ENCODE measurements at places on chromosomes 3 and 15. TPM values are rescaled to one million over a fixed set of nuclear protein-coding genes. Genes with fewer than 3 reads are reported as not detected.

DNA sequence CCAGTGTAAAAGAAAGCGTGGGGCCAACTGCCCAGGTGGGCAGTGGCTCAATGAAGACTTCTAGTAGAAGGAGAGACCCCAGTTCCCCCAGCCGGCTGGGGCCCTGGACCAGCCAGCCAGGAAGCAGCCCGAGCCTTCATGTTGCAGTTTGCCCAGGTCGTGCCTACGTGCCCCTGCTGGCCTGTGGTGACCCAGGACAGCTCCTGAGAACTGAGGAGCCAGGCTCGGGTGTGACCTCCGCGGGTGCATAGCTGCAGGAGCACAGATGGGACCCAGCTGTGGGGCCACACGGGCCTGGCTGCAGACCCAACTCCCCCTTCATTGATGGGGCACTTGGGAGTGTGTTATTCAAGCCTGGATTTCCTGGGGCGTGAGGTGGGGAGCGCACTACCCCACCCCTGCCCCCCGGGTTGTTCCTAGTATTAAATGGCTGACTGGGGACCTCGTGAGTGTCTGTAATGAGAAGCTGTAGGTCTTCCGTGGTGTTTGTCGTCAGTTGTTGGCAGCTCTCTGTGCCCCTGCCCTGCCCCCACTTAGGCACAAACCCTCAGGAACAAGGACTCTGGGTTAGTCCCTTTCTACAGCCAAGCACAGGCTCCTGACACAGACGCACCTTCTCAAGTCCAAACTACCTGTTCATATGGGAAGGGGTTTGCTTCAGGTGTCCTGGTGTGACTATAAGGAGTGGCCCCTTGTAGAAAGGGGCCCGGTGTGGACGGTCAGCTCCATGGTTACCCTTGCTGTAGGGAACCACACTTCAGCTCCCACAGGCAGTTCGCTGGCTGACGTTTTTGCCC, 39.1 kb downstream of the IDH2 start:
- no peaks in the 10 kb centered on the region for H3K27me3 ChIP-seq
- H3K36me3 ChIP-seq = peaks cover 7% of the 10 kb centered on the region
- no peaks in the 10 kb centered on the region for H3K4me1 ChIP-seq
- H3K27ac ChIP-seq = peak overlapping the region; percentile 83
- H3K4me3 ChIP-seq = no peak overlapping the region
- DNase-seq = no peak

GRCh38 chr15:25759421-25759820, 103.7 kb downstream of the ATP10A start:
- no peak overlapping the region for H3K27ac ChIP-seq
- no peak for DNase-seq
- no peaks in the 10 kb centered on the region for H3K36me3 ChIP-seq
- no peak overlapping the region for H3K4me3 ChIP-seq
- H3K4me1 ChIP-seq = no peaks in the 10 kb centered on the region

The TMEM266 gene
- not detected for polyA plus RNA-seq

- no peak for DNase-seq
- H3K27me3 ChIP-seq = no peaks in the 10 kb centered on the region
- no peaks in the 10 kb centered on the region for H3K36me3 ChIP-seq
These were observed at the start of gene UCN2 for GRCh38 chr3:48563382-48563918. UCN2 (minus strand) TSS chr3:48563781; CDS start chr3:48563124, 657 bp downstream.

DNA sequence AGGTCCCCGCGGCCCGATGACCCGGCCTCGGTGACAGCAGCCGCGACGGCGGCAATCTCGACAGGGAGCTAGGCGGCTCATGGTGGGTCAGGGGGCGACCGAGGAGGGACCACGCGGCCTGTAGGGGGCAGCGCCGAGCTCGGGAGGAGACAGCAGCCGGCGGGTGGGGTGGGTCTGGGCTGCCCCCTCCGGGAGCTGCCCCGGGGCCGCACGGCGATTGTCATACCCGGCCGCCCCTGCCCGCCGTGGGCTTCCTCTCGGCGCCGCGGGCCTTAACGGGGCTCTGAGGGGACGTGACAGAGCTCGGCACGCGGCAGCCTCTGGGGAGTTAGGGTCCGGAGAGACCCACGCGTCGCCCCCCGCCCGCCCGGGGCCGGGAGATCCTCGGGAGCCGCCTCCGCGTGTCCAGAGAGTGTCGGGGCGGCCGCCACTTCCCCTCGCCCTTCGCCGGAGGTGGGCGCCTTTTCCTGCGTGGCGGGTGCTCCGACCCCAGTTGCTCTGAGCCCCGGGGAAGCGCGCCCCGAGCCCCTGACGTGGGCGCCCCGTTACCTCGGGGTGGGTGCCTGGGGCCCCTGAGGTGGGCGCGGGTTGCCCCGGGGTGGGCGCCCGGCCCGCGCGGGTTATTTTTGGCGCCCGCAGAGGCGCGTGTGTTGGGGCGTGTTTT, 539 bp upstream of the PLCL2 start:
- peak; percentile 77 for DNase-seq
- no peaks in the 10 kb centered on the region for H3K27me3 ChIP-seq
- H3K4me3 ChIP-seq = peak overlapping the region; percentile 79
- H3K36me3 ChIP-seq = no peaks in the 10 kb centered on the region
- no peaks in the 10 kb centered on the region for H3K4me1 ChIP-seq

The IL17RE gene
- polyA plus RNA-seq = 12.7 TPM

The ABHD17C gene
- 174 TPM for polyA plus RNA-seq

GRCh38 chr3:169769287-169770181, at the start of gene ACTRT3:
ACTRT3 (minus strand) TSS chr3:169769561; CDS start chr3:169769520, 41 bp downstream.
- H3K36me3 ChIP-seq = peaks cover under 1% of the 10 kb centered on the region
- no peaks in the 10 kb centered on the region for H3K27me3 ChIP-seq
- H3K4me3 ChIP-seq = peak within 1 kb of the TSS; percentile 79
- peak; percentile 79 for DNase-seq
- peak within 1 kb of the TSS; percentile 81 for H3K27ac ChIP-seq

GRCh38 chr3:39644176-39644575, 165.2 kb upstream of the MYRIP start:
- H3K27me3 ChIP-seq = no peaks in the 10 kb centered on the region
- DNase-seq = no peak
- no peaks in the 10 kb centered on the region for H3K36me3 ChIP-seq
- H3K27ac ChIP-seq = no peak overlapping the region
- H3K4me1 ChIP-seq = no peaks in the 10 kb centered on the region

- no peaks in the 10 kb centered on the region for H3K4me1 ChIP-seq
- no peak overlapping the region for H3K27ac ChIP-seq
- no peak for DNase-seq
- no peaks in the 10 kb centered on the region for H3K27me3 ChIP-seq
- H3K36me3 ChIP-seq = peaks cover 9% of the 10 kb centered on the region
These were observed 108.3 kb upstream of the CTDSPL start for GRCh38 chr3:37753428-37753827.

DNA sequence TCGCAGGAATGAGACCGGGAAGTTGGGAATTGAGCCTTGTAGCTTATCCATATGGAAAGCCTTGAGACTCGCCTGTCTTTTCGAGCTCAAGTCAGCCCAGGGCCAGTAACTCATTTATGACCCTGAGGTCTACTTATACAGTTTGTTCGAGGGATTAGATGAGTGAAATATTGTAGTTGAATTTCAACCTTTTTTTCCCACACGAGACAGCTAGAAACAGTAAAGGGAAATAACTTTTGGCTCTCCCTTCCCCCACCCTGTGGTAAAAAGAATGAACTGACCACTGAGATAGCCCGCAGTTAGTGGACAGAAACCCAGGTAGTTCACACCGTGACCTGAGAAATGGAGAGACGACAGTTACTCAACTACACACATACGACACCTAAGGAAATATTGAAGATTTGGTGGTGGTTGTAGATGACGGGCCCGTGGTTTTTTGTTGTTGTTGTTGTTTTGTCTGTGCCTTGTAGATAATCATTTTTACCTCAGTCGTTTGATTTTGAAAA, 841 bp downstream of the EIF3J start:
- H3K27ac ChIP-seq = peak overlapping the region; percentile 98
- DNase-seq = no peak
- no peaks in the 10 kb centered on the region for H3K36me3 ChIP-seq
- H3K27me3 ChIP-seq = no peaks in the 10 kb centered on the region
- peaks cover 54% of the 10 kb centered on the region for H3K4me1 ChIP-seq

GRCh38 chr3:19446687-19447086, 298.4 kb downstream of the KCNH8 start:
- no peaks in the 10 kb centered on the region for H3K27me3 ChIP-seq
- no peaks in the 10 kb centered on the region for H3K36me3 ChIP-seq
- H3K27ac ChIP-seq = no peak overlapping the region

DNA sequence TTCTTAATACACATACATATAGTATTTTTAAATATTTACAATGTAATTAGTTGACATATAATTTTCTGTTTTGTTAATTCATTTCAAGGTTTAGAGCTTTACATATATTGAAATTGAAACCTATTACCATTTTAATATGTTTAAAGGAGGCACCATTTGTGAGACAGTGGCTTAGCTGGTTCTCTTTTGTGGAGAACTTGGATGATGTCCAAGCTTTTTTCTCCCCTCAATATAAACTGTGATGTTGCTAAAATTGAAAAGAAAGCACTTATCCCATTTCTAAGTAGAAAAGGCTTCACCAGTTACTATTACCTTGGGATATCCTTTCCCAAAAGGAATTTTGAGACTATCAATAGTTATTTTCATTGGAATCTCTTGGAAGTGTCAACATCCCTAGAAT, 707.2 kb downstream of the NTRK3 start:
- DNase-seq = no peak
- H3K27ac ChIP-seq = no peak overlapping the region
- H3K4me1 ChIP-seq = no peaks in the 10 kb centered on the region

DNA sequence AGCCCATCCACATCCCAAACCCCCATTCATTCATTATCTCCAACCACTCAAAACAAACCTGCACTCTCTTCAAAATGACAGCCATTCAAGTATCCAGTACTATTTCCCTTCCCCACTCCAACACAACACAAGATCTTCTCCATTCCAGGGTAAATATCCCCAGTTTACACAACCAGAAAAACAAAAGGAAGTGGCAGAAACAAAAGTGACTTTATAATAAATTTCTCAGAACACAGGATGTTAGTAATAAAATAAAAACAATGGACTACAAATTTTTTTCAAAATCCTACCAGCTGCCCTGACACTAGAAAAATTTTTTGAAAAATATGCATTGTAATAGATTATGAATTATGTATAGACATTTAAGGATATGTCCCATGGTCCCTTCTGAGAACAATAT, 14.2 kb downstream of the CPA3 start:
- no peak overlapping the region for H3K27ac ChIP-seq
- DNase-seq = no peak
- no peaks in the 10 kb centered on the region for H3K27me3 ChIP-seq

DNA sequence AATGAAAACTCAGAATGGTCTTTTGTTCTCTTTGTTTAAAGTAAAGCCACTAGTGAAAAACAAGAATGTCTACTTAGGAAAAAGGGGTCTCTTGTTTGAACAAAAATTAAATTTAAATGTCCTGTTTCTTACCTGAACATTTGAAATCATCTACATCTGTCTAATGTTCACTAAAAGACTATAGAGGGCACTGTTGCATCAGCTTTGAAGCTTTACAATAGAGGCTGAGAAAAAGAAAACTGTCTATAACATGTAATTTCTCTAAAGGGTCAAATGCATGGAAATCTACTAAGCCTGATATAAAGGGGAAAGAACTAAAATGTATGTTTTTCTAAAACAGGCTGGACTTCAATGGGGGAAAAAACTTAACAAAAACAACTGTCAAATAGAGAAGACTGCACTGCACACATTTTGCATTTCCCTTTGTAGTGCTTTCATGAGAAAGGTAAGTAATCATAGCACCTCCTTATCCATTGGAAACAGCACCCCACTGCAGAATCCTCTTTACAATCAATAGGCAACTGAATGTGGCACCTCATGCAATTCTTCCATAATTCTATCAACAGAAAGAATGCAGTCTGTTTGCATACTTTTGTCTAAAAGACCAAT, 26.3 kb downstream of the DPH6 start:
- H3K36me3 ChIP-seq = no peaks in the 10 kb centered on the region
- H3K27ac ChIP-seq = no peak overlapping the region
- H3K4me3 ChIP-seq = no peak overlapping the region
- H3K4me1 ChIP-seq = no peaks in the 10 kb centered on the region
- no peak for DNase-seq

- H3K36me3 ChIP-seq = no peaks in the 10 kb centered on the region
- no peak overlapping the region for H3K4me3 ChIP-seq
- H3K27ac ChIP-seq = no peak overlapping the region
- no peaks in the 10 kb centered on the region for H3K27me3 ChIP-seq
These were observed 16.5 kb upstream of the CLDN1 start for GRCh38 chr3:190338717-190339116.

DNA sequence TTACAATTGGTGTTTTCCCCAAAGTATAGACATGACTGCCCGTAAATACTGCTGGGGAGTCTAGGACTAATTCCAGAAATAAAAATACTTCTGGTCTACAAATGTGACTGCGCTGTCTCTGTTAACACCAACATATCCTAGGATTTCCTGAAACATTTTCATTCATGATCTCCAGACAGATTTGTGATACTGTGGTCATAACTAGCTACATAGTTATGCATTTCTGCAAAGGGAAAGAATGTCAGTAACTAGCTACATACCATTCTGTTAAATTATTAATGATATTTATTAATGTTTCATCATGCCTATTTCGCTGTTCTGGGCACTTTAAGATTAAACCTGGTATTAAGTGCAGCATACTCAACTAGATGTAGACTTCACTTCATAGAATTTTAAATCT, 33.3 kb downstream of the SETD5 start:
- H3K27me3 ChIP-seq = no peaks in the 10 kb centered on the region
- no peaks in the 10 kb centered on the region for H3K4me1 ChIP-seq
- no peak overlapping the region for H3K27ac ChIP-seq
- no peak overlapping the region for H3K4me3 ChIP-seq
- peaks cover 56% of the 10 kb centered on the region for H3K36me3 ChIP-seq

DNA sequence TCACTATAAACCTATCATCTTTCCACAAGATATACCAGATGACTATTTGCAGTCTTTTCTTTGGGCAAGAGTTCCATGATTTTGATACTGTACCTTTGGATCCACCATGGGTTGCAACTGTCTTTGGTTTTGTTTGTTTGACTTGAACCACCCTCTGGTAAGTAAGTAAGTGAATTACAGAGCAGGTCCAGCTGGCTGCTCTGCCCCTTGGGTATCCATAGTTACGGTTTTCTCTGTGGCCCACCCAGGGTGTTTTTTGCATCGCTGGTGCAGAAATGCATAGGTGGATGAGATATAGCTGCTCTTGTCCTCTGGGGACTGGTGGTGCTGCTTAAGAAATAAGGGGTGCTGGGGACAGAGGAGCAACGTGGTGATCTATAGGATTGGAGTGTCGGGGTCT, 33.8 kb downstream of the CHDH start:
- H3K27ac ChIP-seq = no peak overlapping the region
- H3K4me3 ChIP-seq = no peak overlapping the region
- DNase-seq = peak; percentile 25
- no peaks in the 10 kb centered on the region for H3K27me3 ChIP-seq

GRCh38 chr15:98801234-98801561, 152.9 kb downstream of the IGF1R start:
- peak overlapping the region; percentile 77 for H3K27ac ChIP-seq
- H3K4me3 ChIP-seq = no peak overlapping the region
- no peaks in the 10 kb centered on the region for H3K27me3 ChIP-seq
- DNase-seq = no peak
- H3K36me3 ChIP-seq = no peaks in the 10 kb centered on the region
- no peaks in the 10 kb centered on the region for H3K4me1 ChIP-seq

GRCh38 chr3:129702934-129703712, 96.6 kb upstream of the PLXND1 start:
- DNase-seq = no peak
- no peaks in the 10 kb centered on the region for H3K36me3 ChIP-seq
- no peak overlapping the region for H3K4me3 ChIP-seq
- no peaks in the 10 kb centered on the region for H3K27me3 ChIP-seq
- H3K4me1 ChIP-seq = no peaks in the 10 kb centered on the region
